ENCODE measurements at places on chromosomes 2 and 18.

- DNase-seq = no peak
Observed at GRCh38 chr2:96843538-96844268, at the start of gene ANKRD23. Gene ANKRD23 (minus strand): TSS chr2:96844021. CDS start chr2:96843992, 29 bp downstream.

GRCh38 chr18:61949946-61950345 lies 57.1 kb upstream of the RNF152 start:
- no peak for DNase-seq

DNA sequence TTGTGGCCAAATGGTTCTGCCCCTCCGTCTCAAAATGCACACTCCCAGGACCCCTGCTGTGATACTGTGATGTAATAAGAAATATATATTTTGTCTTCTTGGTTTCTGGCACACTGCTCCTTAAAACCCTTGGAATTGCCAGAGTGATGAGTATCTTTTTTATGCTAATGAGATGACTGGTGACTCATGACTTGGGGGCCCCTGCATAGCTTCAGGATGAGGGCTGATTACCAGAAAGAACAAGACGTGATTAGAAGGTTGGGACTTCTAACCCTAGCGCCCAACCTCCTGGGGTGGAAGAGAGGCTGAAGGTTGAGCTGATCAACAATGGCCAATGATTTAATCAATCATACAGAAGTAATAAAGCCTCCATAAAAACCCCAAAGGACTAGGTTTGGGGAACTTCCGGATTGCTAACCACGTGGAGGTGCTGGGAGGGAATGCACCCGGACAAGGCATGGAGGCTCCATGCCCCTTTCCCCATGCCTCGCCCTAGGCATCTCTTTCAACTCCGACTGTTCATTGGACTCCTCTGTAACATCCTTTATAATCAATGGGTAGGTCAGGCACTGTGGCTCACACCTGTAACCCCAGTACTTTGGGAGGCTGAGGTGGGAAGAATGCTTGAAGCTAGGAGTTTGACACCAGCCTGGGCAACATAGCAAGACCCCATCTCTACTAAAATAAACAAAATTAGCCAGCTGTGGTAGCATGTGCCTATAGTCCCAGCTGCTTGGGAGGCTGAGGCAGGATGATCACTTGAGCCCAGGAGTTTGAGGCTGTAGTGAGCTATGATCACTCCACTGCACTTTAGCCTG lies 89.1 kb downstream of the HS1BP3 start:
- no peak for DNase-seq

DNA sequence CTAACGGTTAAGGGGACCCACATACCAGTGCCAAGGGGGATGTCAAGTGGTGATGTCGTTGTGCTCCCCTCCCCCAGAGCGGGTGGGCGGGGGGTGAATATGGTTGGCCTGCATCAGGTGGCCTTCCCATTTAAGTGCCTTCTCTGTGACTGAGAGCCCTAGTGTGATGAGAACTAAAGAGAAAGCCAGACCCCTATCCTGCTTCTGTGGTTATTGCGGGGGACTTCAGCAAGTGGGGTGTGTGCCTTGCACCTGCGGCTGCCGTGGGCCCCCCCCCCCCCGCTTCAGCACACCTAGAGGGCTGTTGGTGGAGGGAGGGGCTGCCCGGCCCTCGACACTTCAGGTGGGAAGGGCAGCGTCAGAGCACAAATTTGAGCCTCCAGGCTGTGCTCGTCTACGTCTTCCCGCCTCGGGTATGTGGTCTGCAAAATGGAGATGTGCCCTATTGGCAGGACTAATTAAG lies 6.1 kb downstream of the CTDSP1 start:
- no peak for DNase-seq

- no peak for DNase-seq
Observed at GRCh38 chr18:48732767-48733424, 194.1 kb downstream of the CTIF start.

GRCh38 chr2:128475427-128476211 lies 157.0 kb upstream of the HS6ST1 start:
- DNase-seq = no peak

GRCh38 chr18:37188016-37188791 lies 359.3 kb downstream of the KIAA1328 start:
- DNase-seq = no peak

DNA sequence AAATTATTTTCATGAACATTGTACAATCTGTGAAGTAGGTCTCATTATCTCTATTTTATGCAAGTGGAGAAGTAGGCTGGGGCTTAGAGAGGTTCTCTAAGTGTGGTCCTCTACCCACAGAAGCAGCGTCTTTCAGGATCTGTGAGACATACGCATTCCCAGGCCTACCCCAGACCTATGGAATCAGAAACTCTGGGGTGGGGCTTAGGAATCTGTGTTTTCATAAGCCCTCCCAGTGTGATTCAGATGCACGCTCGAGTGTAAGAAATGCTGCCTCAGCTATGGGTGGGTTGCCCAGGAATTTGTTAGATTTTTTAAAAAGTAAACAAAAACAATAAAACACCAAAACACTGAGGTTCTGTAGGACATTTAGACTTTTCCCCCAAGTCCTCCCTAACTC lies 14.8 kb upstream of the ZAP70 start:
- DNase-seq = no peak

DNA sequence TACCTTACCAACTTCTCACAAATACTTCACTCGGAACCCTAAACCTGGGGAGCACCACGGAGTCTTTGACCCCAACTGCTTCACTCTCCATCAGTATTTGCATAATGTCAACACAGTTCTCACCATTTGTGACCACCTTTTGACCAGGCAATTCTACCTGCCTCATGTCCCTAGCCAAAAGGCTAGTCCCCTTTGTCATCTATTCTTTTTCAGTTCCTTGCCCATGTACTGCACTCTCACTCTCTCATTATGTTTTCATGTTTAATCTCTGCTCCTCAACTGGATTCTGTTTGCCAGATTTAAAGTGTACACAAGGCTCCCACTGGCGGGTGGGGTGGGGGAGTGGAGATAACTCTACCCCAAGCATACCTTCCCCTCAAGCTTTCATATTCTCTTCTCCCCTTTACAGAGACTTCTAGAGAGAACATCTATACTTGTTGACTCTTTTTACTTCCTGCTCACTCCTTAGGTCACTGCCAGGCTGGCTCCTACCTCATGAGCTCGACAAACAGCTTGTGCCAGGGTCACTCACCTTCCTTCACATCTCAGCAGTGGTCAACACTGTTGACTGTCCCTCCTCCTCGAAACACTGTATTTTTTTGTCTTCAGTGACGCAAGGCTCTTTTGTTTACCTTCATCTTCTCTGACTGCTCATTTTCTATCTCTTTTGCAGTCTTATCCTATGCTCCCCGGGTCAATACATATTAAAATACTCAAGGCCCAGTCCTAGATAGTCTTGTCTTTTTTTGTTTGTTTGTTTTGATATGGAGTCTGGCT lies 88.7 kb upstream of the MAP4K3 start:
- DNase-seq = no peak

DNA sequence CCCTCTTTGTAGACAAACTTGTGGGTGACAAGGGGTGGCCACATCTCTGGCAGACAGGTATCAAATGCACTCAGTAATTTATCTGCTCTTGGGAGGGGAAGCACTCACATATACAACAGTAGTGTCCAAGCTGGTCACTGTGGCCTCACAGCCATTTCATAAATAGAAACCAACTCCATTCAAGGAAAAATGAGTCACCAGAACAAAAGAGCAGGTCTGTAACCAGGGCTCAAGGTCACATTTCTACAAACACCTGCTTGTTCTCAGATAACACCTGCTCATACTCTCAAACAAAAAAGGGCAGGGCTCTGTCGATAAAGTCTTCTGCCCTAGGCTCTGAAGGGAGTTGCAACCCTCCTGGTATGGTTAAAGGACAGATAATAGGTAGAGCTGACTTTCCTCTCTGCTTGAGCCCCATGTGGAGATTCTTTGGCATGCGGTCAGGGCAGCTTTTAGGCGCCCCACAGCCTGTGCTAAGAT lies 459.0 kb downstream of the BCL11A start:
- DNase-seq = no peak

GRCh38 chr2:160338901-160339685 lies 139.0 kb upstream of the ITGB6 start:
- DNase-seq = no peak

DNA sequence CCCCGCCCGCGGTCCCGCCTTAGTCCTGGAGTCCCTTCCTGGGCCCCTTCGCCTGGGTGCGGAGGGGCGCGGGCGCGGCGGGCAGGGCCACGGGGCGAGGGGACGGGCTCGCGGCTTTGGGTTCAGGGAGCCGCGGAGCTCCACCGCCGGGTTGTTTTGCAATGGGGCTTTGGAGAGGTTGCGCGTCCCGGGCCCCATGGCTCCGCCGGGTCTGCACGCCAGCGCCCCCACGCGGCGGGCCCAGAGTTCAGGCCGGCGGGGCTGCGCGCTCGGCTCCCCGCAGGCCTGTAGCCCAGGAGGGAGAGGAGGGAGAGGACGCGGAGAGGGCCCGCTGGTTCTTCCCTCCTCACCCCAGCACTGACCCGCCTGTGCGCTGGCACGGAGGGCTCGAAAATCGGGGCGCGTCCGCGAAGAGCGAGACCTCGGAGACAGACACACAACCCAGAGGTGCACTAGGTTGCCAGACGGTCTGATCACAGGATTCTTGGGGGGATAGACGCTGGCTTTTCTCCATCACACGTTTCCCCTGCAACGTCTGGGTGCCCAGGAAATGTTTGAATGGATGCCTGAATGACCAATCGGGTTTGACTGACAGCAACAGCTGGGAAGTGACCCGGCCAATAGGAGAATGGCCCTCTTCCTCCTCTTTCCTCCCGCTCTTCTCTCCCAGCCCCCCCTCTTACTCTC lies 4.9 kb upstream of the SIX2 start:
- DNase-seq = no peak

- no peak for DNase-seq
Observed at GRCh38 chr2:144421606-144422510, 98.1 kb downstream of the ZEB2 start.

DNA sequence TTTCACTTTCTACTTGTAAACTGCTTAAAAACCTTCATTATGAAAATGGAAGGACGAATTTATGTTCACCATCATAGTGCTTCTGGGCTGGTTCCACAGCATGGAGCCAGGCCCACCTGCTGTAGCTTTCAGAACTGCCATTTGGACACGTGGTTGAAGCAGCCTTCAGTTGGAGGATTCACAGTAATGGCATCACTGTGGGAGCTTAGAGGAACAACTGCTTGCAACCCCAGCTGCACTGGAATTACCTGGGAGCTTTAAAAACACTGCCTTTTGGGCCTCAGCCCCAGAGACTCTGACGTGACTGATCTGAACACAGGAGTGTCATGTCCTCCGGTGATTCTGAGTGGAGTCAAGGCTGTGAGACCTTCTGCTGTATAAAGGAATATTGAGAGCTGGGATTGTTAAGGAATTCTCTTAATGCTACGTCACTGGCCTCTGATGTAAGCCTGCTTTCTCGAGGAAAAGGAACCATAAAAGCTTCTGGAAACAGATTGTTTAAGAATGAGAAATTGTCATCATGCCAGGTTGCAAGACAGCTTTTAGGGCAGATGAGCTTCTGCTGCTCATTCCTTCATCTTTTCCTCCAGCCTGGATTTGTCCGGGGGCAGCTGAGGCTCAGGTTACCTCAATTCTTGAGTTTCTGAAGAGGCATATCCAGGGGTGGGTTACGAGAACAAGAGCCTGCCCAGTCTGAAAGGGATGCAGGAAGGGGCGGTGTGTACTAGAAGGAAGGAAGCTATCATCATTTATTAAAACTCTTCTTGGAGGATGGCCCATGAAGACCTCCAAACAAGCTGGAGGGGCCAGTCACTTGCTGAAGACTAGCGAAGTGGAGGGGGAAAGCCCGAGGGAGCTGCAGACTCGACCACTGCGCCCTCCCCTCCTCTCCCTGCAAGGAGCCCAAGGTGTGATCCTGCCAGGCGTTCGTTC lies 1.3 kb upstream of the IL1R1 start:
- DNase-seq = no peak

GRCh38 chr2:36951027-36951518 lies 15.3 kb downstream of the STRN start:
- DNase-seq = no peak

GRCh38 chr2:240305369-240305962 lies 130.0 kb upstream of the GPC1 start:
- no peak for DNase-seq

- DNase-seq = no peak
Observed at GRCh38 chr2:234099266-234099665, 48.8 kb downstream of the SPP2 start.

DNA sequence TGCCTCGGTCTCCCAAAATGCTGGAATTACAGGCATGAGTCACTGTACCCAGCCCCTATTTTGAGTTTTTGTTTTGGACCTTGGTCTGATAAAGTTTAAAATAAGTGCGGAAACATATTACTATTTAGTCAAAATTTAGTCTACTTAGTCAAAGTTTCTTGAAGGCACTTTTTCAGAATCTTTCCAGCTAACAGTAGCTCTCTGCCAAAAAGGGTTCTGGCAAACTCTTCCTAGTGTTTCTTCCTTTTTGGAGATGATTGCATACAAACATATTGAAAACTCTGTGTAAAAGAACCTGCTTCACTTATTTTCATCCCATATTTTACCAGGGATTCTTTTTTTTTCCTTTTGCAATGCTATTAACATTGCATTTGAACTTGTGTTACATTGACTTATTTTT lies 28.8 kb downstream of the GMCL1 start:
- no peak for DNase-seq

DNA sequence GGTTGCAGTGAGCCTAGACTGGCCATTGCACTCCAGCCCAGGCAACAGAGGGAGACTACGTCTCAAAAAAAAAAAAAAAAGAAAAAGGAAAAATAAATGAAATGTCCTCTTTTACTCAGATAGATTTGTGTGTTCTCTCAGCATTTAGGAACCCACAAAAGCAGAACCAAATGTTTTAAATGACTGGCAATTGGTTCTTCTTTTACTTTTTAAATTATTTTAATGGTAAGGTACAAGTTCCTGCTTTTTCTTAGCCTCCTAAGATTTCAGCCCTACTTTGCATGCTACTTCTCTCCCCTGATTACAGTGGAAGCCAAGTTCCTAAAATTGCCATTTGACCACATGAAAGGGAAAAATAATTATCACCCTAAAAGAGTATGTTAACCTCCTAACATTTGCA lies 23.5 kb downstream of the SRSF7 start:
- no peak for DNase-seq
